NCI-H1105 (cell line): ENCODE measurements at places on chromosomes 1 and 21.

DNA sequence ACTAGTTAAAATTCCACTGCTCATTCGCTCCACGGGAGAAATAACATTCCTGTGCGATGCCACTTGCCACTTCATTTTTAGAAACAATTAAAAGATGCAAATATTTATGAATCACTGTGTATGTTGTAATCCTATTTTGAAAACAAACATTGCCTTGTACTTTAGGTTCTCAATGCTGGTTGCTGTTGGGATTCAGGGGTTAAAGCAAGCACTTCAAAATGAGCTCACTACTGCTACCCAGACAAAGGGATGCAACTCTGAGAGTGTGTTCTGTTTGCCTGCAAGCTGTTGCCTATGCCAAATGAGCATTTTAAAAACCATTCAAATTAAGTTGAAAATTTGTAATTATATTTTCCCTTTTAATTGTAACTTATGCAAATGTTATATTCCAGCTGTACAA is 87.5 kb downstream of the RWDD3 start:
- DNase-seq = no peak

DNA sequence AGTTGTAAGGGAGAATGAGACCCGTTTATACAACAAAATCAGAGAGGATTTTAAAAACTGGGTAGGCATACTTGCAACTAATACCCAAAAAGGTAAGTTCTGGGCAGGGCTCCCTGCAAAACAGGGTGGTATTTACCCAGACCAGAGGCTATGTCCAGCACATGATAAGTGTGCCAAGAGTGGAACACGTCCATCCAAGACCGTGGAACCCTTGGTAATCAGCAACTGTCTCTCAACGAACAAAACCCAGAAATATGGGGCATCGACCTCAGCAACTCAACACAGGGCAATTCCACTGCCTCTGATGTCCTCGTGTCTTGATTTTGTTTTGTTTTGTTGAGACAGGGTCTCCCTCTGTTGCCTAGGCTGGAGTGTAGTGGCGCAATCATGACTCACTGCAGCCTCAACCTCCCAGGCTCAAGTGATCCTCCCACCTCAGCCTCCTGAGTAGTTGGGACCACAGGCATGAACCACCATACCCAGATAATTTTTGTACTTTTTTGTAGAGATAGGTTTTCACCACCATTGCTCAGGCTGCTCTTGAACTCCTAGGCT is 26.7 kb upstream of the MX1 start:
- no peak for DNase-seq

GRCh38 chr1:49466961-49467360 is 556.8 kb downstream of the AGBL4 start:
- DNase-seq = no peak

DNA sequence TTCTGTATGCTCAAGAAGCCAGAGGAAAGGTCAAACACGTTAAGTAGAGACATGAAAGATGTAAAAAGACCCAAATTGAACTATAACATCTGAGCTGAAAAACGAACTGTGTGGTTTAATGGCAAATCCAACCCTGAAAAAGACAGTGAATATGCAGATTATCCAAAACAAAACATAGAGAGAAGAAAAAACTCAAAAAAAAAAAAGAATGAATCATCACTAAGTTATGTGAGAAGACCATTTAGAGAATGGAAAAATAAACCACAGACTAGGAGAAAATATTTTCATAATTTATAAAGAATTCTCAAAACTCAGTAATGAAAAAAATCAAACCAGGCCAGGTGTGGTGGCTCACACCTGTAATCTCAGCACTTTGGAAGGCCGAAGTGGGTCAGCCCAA is 253.3 kb downstream of the PLPP3 start:
- no peak for DNase-seq

DNA sequence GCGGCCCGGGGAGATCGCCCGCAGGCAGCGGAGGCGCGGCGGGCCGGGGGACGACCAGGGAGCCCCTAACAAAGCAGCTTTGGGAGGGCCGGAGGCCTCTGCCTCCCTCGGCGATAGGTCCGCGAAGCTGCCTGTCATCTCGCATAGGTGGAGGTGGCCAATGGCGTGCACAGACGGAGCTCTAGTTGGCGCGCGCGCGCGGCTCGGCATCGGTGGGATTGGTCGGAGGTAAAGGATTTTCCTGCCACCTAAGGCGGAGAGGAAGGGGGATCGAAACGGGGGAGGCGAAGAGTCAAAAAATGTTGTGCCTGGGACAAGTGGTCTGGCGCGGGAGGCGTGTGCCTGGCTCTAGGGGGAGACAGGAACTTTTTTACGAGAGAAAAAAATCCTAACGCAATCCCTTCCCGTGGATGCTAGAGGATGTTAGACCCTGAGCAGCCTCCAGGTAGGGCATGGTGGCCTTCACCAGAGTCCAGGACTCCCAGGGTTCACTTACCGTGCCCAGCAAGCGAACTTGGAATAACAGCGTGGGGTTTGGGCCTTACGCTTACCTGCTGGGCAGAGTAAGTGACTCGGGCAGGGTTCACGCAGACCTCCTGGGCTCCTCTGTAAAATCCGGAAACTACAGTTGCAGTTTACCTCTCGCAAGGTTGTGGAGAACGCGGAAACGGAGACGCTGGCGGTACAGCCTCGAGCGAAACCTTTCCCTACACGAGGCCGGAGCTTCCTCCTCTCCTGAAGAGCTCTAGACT is 99.9 kb upstream of the SOD1 start:
- DNase-seq = peak; percentile 97

DNA sequence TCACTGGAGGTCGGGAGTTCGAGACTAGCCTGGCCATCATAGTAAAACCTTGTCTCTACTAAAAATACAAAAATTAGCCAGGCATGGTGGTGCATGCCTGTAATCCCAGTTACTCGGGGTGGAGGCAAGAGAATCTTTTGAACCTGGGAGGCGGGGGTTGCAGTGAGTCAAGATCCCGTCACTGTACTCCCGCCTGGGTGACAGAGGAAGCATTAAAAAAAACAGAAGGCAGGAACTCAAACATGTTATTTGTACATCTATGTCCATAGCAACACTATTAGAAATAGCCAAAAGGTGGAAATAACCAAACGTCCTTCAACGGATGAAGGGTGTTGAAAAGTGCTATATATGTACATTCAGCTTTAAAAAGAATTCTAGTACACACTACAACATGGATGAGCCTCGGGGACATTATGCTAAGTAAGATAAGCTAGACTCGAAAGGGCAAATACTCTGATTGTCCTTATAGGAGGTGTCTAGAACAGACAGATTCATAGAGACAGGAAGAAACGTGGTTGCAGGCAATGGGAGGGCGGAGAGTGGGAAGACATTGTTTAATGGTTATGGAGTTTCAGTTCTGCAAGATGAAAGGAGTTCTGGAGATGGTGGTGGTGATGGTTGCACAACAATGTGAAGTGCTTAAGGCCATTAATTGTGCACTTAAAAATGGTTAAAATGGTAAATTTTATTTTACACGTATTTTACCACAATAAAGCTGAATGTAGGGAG is 19.2 kb downstream of the NLRP3 start:
- DNase-seq = no peak

DNA sequence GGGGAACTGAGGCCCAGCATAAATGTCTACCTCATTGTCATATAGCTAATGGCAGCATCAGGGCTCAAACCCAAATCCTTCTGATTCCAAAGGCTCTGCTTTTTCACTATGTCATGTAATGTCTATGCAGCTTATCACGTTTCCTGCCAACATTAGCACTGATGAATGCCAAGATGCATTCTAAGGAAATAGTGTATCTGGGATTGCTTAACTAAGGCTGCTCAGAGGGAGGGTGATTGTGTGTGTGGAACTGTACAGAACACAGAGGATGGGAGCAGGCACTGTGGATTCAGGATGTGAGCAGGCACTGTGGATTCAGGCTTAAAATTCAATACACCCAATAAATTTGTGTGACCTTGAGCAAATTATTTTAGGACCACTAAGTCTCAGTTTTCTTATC is 456.4 kb upstream of the DEPDC1 start:
- DNase-seq = no peak

DNA sequence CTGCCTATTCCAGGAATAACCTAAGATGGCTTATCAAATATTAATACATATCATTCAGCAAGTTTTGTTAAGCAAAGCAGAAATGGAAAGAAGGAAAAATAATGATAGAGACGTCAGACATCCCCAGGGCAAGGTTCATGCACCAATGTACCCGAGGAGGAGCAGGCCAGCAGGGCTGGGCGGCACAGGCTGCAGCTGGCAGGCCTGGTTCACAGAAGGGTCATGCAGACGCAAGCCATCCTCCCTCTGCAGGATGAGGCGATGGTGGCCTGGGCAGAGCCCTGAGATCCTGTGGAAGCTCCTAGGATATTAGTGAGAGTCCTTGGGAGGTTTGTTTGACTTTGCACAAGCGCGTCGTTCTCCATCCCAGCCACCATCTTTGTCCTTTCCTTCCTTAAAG is 30.0 kb downstream of the BATF3 start:
- DNase-seq = no peak

- DNase-seq = no peak
Observed at GRCh38 chr1:246503341-246503740, 3.7 kb downstream of the SMYD3 start.

- DNase-seq = no peak
Observed at GRCh38 chr1:5662744-5663126, 329.5 kb downstream of the NPHP4 start.

GRCh38 chr1:175725684-175726083 is 17.7 kb downstream of the TNR start:
- no peak for DNase-seq

GRCh38 chr1:101484689-101485338 is 248.0 kb downstream of the S1PR1 start:
- DNase-seq = no peak

- DNase-seq = no peak
Observed at GRCh38 chr1:64933296-64934070, 32.9 kb downstream of the JAK1 start.

- DNase-seq = peak; percentile 23
Observed at GRCh38 chr1:40391688-40392145, 18.2 kb downstream of the SMAP2 start.

DNA sequence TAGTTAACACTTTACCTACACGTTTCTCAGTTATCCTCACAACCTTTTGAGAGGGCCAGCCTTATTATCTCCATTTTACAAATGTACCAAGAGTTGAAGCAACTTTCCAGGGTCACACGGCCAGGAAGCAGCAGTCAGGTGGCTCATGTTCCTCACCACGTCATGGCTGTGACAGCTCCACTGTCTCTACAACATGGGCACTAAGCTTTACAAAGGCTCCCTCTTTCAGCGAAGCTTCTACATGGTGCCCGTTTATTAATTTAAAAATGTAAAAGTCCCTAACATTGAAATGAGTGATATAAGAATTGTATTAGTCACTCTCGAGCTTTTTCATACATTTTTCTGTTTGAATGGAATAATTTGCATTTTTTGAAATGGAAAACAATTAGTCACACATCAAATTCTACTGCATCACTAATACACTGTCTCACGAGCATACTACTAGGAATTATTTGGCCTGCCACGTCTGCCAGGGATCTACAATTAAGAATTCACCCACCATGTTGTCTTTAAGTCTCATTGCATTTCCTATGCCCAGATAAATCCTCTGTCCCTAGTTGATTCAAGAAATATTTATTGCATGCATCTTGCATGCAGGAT is 28.4 kb upstream of the LIN9 start:
- DNase-seq = no peak

DNA sequence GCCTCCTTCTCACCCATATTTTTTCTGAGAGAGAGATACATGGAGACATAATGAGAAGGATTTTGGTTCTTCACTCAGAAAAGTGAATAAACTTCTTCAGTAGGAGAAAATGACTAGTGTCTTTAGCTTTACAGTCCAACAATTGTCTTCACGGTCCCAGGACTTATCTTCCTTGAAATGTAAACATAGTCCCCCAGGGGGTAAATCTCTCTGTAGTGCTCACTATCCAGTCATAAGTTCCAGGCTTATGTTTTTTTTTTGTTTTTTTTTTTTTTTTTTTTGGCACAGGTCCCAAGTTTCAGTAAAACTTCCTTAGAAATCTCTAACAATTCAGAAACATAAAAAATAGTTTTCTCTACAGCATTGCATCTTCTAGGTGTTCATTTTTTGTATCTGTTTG is 890.2 kb upstream of the B3GALT2 start:
- no peak for DNase-seq

GRCh38 chr1:170131450-170131849 is 14.3 kb upstream of the NTMT2 start:
- no peak for DNase-seq

DNA sequence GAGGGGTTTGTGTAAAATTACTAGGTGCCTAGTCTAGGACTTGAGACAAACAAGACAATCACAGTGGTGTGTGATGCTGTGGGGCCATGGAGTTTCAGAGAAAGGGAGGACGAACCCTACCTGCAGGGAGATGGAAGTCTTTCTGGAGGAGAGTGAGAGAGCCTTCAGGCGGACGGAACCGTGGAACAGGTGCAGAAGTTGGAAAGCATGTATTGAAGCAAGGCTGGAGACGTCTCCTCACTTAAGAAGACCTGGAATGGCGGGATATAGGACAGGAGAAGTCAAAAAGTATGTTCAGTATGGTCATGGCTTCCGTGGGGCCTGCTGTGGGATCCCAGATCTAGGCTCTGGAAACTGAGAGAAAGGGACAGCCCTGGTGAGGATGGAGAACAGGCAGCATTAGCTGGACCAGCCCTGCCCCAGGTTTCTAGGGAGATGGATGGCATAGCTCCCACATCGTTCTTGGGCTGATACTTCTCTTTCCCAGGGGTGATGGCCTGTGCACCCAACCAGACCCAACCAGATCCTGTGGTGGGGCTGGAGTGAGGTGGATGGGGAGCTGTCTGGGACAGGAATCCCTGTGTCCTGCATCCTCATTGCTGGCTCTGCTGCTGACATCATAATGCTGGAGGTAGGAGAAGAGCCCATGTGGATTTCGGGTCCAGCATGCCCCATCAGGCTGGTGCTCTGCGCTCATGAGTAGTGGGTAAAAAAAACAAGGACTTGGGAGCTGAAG is 15.0 kb upstream of the LRP8 start:
- no peak for DNase-seq

GRCh38 chr1:214698559-214698958 is 95.6 kb downstream of the CENPF start:
- no peak for DNase-seq

DNA sequence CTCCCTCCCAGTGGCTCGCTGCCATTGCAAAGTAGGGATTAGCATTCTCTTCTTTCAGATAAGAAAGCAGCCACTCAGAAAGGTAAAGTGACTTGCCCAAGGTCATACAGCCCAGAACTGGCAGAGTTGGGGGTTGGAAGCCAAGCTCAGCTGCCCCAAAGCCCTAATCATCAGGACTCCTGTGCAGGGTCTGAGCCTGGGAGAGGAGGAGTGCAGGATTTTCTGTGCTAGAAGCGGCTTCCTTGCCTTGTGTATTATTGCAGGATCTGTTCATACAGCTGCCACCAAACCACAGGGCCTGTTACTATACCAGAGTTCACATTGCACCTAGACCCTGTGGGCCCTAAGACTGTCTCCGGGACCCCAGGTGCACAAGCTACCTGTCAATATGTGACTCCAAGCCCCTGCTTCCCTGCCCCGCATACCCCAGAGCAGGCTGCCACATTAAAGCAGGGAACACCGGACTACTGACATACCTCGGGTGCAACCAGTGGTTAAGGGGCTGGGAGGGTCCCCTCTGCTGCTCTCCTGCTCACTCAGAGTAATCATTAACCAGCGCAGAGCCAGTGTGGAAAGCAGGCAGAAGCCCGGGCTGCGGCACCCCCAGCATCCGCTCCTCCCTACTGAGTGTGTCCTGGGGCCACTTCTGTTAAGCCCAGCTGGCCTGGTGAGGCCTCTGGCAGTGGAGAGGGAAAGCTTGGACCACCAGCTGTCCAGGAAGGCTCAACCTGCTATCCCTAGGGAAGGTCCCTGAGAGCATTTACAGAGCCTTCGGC is 15.8 kb downstream of the HSPG2 start:
- no peak for DNase-seq
